Transverse colon (tissue), 4 donors: ENCODE measurements at places on chromosomes 6 and 20. TPM values are rescaled to one million over a fixed set of nuclear protein-coding genes. Genes with fewer than 3 reads are reported as not detected.

- DNase-seq = no peak
Observed at GRCh38 chr20:50246367-50247195, 56.0 kb downstream of the CEBPB start.

DNA sequence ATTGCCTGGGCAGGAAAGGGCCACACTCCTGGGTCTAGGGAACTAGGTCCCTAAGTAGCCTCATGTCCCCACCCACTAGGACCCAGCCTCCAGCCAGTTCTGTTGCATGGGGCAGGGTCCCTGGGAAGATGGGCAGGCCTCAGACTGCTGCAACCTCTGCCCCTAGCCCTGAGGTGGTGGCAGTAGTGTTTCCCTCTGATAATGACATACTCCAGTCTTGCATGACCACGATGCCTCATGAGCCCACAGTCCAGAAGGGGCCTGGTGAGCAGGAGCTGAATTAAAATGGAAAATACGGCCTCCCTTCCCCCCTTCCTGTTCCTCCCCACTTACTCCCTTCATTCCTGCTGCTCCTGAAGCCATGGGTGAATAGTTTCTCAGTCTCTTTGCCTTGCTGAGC, 36.0 kb upstream of the SCRT2 start:
- DNase-seq = no peak

DNA sequence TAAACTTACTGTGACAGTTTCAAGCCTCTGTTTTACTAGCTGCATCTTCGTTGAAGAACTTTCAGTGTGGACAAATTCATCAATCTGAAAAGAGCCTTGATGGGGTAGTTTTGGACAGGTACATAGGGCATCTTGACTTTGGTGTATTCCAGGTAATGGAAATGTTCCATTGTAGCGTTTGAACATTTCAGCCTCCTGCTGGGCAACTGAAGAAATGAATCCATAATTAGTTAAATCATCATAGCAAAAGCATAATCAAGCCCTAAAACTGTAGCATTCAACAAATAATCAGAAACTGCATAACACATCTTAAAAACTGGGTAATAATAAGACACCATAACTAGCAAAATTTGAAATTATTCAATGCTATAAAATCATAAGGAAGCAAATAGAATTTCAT, 86.2 kb downstream of the AHI1 start:
- DNase-seq = no peak

DNA sequence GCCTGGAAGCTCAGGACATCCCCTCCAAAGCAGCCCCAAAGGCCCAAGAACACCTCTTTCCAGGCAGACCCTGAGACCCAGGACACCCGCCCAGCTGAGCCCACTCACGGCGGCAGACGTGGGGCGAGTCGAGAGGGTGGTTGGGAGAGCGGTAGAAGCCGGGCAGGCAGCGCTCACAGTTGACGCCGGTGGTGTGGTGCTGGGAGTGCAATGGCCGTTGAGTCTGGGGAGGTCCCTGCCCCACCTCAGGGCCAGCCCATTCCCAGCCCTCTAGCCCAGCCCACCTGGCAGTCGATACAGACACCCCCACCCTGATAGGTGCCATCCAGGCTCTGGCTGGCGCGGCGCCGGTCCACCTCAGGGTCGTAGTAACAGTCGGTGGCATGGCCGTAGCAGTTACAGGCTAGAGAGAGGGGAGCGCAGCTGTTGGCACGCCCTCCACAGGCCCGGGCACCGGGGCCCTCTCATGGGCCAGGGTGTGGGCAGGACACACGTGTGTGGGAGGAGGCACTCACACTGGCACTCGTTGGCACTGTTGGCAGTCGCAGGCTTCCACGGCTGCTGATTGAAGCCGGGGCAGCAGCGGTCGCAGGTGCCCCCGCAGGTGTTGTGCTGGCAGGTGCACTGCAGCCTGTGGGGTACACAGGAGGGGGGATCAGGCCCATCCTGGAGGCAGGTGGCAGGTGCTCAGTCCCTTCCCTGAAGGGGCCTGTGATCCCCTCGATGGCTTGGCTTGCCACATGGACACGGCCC, 20.5 kb downstream of the LAMA5 start:
- no peak for DNase-seq

The KCNG1 gene
- 3.8 TPM for total RNA-seq

The MRAP2 gene
- total RNA-seq = 1.1 TPM

The KCNK5 gene
- total RNA-seq = 86.0 TPM

The PHACTR1 gene
- total RNA-seq = 1.2 TPM

The PPIL4 gene
- total RNA-seq = 15.7 TPM
